CD4-positive, alpha-beta T cell treated with Interleukin-17A for 4 hours (primary cell): ENCODE measurements at places on chromosomes 1 and 21.

DNA sequence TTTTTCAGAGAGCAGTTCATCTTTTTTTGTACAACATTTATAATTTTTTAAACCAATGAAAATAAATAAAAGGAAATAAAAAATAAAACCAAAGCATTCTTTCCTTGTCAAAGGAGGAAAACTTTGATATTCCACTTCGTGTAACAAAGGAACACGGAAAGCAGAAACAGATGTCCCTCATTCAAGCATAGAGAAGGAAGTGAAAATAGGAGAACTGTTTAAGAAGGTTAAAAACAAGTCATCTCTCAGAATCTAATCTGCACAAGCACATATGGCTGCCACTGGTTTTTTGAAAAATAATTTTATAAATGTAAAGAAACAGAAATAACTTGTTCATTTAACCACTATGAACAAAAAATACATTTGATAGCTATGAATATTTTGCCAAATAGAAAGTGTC is 35.9 kb upstream of the ZNF644 start:
- DNase-seq = no peak

DNA sequence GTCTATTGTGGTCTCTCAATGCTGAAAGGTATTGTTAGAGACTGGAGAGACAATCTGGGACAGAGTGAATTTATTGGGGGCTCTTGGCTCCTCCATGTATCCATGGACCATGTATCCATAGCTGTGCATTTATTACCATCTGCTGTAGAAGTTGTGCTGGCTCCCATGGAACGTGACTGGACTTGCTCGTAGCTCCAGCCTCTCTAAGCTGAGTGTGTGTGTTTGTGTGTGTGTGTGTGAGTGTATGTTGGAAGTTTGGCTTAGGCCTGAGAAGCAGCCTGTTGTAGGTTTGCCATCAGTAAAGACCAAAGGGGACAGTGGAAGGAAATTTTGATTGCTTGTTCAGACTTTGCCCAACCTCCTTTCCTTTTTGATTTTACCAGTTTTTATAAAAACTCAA is 105.7 kb upstream of the USP24 start:
- DNase-seq = no peak

GRCh38 chr1:232538224-232538942 is 91.5 kb downstream of the SIPA1L2 start:
- no peak for DNase-seq

GRCh38 chr1:182460550-182460951 is 10.6 kb downstream of the RGSL1 start:
- no peak for DNase-seq

- DNase-seq = no peak
These were observed at the start of gene ADAMTS1 for GRCh38 chr21:26845066-26845758. Gene ADAMTS1, minus strand, starts transcription at chr21:26845409. Its CDS starts 455 bp downstream, at chr21:26844954.

- DNase-seq = peak; percentile 15
These were observed 156.2 kb downstream of the TNFSF18 start for GRCh38 chr1:172894349-172895049.

- no peak for DNase-seq
These were observed 261.1 kb downstream of the CAMTA1 start for GRCh38 chr1:7046314-7046713.

GRCh38 chr1:29626066-29626465 is 389.7 kb downstream of the PTPRU start:
- no peak for DNase-seq

- no peak for DNase-seq
These were observed 24.7 kb downstream of the ST3GAL3 start for GRCh38 chr1:43731867-43732531.

- DNase-seq = no peak
These were observed 9.2 kb upstream of the ZNF644 start for GRCh38 chr1:91031081-91031480.

- no peak for DNase-seq
These were observed 450 bp upstream of the CR2 start for GRCh38 chr1:207453710-207454045.

- no peak for DNase-seq
These were observed 6.6 kb upstream of the C1orf174 start for GRCh38 chr1:3906672-3907020.

- DNase-seq = no peak
These were observed 167.7 kb downstream of the TOMM20 start for GRCh38 chr1:234960722-234961455.

DNA sequence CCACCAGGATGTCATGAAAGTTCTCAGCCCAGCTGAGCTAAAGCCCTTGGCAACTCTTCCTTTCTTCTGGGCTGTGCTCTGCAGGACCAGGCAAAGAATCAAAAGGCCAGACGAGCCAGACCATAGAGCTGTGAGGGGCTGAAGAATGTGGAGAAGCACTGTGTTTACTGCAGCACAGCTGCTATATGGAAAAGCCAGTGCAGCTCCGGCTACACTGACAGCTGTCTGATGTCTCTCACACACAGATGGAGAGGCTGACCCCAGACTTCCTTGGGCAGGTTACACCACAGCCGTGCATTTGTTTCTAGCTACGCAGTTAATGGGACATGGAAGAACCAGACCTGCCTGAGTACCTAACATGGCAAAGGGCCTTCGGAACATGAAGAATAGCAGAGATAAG is 40.3 kb downstream of the CD247 start:
- no peak for DNase-seq

- DNase-seq = no peak
These were observed 72.6 kb upstream of the ABCG1 start for GRCh38 chr21:42146273-42146805.

- DNase-seq = no peak
These were observed 24.2 kb upstream of the EYA3 start for GRCh38 chr1:28112388-28113241.

GRCh38 chr1:9006956-9007615 is 19.1 kb downstream of the SLC2A7 start:
- no peak for DNase-seq

- DNase-seq = no peak
These were observed 8.9 kb upstream of the VWA5B1 start for GRCh38 chr1:20281801-20282200.

DNA sequence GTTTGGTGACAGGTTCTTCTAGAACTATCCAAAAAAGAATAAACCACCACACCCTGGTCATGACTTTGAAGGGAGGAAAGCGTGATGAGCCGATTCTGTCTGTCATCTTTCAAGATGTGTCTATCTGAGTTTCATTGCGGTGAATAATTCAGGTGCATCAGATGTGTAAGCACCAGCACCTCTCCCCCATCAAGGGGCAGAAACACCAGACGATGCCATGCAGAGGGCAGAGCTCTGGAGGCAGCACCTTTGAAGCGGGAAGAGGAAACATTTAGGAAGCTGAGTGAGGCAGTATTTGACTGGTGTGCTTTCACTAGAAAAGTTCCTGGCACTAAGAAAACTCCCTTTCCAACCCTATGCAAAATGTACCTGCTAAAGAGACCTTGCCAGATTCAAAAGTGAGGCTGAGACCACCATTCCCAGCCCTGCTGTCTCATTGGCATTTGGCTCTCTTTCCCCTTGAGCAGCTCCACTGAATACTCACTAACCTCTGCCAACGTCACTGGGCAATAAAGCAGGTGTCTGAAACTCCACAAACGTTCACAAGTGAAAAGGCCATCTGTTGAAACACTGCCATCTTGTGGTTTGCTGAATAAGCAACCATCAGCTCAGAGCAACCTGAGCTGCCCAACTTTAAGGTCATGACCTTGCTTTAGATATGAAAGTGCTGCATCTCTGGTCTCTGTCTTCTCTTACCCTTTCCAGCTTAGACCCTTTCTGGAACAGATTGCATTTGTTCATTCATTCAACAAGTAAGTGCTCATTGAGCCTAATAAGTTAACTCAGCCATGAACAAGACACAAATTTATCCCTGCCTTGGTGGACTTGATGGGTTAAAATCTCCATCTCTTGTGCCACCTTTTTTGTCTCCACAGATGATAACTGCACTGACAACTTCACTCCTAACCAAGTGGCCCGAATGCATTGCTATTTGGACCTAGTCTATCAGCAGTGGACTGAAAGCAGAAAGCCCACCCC is 228.6 kb downstream of the PAPPA2 start:
- DNase-seq = no peak

- no peak for DNase-seq
These were observed 19.9 kb downstream of the ACOT11 start for GRCh38 chr1:54567961-54568360.

DNA sequence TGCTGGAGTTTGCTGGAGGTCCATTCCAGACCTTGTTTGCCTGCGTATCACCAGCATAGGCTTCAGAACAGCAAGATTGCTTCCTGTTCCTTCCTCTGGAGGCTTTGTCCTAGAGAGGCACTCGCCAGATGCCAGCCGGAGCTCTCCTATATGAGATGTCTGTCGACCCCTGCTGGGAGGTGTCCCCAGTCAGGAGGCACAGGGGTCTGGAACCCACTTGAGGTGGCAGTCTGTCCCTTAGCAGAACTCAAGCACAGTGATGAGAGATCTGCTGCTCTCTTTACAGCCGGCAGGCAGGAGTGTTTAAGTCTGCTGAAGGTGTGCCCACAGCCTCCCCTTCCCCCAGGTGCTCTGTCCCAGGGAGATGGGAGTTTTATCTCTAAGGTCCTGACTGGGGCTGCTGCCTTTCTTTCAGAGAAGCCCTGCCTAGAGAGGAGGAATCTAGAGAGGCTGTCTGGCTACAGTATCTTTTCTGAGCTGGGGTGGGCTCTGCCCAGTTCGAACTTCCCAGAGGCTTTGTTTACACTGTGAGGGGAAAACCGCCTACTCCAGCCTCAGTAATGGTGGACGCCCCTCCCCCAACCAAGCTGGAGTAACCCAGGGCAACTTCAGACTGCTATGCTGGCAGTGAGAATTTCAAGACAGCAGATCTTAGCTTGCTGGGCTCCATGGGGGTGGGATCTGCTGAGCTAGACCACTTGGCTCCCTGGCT is 205.0 kb downstream of the GPR52 start:
- no peak for DNase-seq

- DNase-seq = no peak
These were observed 2.9 kb upstream of the OBSCN start for GRCh38 chr1:228204958-228205357.

- no peak for DNase-seq
These were observed 204.0 kb upstream of the C21orf91 start for GRCh38 chr21:18023157-18023556.

- no peak for DNase-seq
These were observed 579 bp upstream of the SLC19A1 start for GRCh38 chr21:45542667-45543370.

GRCh38 chr1:26075421-26076144 is 8.2 kb upstream of the TRIM63 start:
- DNase-seq = no peak

- DNase-seq = no peak
These were observed 1.8 kb downstream of the ROR1 start for GRCh38 chr1:63775418-63776127.

- no peak for DNase-seq
These were observed 47.1 kb upstream of the IRF2BP2 start for GRCh38 chr1:234656944-234657654.

DNA sequence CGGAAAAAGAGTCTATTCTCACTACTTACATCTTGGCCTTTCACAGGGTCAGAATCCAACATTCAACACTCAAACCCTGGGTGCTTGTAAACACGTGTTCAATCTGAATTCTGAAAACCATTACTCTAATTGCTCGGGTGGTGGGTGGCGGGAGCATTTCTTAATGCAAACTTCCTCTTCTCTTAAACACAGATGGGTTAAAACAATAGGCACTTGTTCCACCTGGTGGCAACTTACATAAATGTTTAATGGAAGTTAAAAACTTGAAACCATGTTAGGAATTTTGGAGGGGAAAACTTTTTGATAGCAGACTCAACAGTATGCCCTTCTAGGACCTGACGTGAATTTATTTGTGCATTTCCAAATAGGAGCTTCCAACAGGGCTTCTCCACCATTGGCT is 23.4 kb upstream of the TDRD10 start:
- peak; percentile 54 for DNase-seq

- no peak for DNase-seq
These were observed 323.9 kb downstream of the DISC1 start for GRCh38 chr1:231950331-231951128.

- DNase-seq = no peak
These were observed 21.6 kb upstream of the DPYD start for GRCh38 chr1:97942161-97943123.

DNA sequence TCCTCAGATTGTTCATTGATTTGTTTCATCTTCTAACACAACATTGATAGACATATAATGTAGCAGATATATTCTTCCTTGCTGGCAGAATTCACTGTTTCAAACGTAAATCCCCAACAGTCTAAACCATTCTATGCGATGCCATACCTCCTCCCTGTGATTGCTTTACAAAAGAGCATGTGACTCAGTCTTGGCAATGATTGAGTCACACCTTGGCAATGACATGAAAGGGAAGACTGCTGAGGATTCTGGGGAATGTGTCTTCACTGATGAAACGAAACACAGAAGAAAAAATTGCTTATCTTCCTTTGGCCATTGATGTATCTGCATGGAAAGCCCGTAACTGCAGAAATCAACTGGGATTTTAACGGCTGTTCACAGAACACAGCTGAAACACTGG is 409.6 kb upstream of the ZRANB2 start:
- no peak for DNase-seq
